GM23248 (cell line): ENCODE measurements at places on chromosomes 7 and 10. TPM values are rescaled to one million over a fixed set of nuclear protein-coding genes. Genes with fewer than 3 reads are reported as not detected.

DNA sequence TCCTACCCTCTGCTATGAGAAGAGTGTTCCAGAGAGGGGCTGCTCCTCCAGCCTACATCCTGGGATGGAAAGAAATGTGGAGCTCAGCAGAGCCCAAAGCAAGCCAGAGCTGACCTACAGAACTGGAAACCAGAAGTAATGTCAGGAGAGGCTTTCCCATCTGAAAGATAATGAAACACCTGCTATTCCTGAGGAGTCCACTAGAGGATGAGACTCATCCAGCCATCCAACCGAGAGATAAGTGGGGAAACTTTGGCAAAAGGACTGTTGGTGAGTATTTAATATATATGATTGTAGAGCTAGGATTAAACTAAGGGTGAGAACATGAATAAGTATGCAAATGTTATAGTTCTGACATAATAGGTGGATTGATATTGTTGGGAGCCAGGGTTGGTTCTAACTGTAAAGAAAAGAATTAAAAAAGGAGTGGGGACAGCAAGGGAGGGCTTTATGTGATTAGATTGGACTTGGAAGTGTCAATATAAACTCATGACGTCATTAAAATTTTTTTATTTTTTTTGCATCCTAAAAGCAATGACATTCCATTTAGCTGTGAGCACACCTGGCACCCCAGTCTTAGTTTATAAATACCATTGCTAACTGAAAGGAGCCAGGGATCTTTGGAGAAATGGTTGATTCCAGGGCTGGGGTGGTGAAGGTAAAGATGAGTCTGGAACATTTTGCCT lies 312.8 kb upstream of the NFE2L3 start:
- H3K36me3 ChIP-seq: no peaks in the 10 kb centered on the region
- H3K4me1 ChIP-seq: peaks cover 20% of the 10 kb centered on the region
- peak; percentile 52 for DNase-seq
- no peaks in the 10 kb centered on the region for H3K27me3 ChIP-seq
- no peak overlapping the region for H3K4me3 ChIP-seq
- H3K27ac ChIP-seq: no peak overlapping the region

GRCh38 chr7:45253368-45253767 lies 95.8 kb downstream of the RAMP3 start:
- no peak overlapping the region for H3K27ac ChIP-seq
- no peak overlapping the region for H3K4me3 ChIP-seq
- DNase-seq: no peak
- no peaks in the 10 kb centered on the region for H3K4me1 ChIP-seq

DNA sequence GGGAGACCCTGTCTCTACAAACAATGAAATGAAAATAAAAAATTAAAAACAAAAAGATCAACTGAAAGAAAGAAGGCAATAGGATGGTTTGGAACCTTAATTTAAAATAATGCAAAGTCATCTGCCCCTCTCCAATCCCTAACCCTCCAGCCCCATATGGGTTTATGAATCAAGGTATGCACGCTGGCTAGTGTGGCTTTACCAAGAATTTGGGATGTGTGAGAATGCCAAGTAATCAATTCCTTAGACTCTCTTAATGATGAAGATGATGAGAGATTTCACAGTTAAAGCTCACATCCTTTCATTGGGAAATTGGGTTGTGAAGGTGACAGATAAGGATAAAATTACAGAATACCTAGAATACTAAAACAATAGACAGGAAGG lies 147.1 kb upstream of the AOAH start:
- H3K27me3 ChIP-seq: no peaks in the 10 kb centered on the region
- no peak overlapping the region for H3K4me3 ChIP-seq
- no peak overlapping the region for H3K27ac ChIP-seq
- no peaks in the 10 kb centered on the region for H3K36me3 ChIP-seq
- no peak for DNase-seq

DNA sequence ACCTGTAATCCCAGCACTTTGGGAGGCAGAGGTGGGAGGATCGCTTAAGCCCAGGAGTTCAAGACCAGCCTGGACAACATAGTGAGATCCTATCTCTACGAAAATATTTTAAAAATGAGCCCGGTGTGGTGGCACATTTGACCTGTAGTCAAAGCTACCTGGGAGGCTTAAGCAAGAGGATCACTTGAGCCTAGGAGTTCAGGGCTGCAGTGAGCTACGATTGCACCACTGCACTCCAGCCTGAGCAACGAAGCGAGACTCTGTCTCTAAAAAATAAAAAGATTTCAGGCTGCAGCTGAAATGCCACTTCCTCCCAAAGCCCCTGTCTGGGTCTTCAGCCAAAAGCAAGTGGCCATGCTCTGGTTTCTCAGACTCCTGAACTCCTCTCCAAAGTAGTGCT lies 38.7 kb upstream of the CARD11 start:
- H3K4me3 ChIP-seq: no peak overlapping the region
- no peak for DNase-seq
- no peaks in the 10 kb centered on the region for H3K36me3 ChIP-seq
- no peaks in the 10 kb centered on the region for H3K27me3 ChIP-seq
- H3K27ac ChIP-seq: no peak overlapping the region
- no peaks in the 10 kb centered on the region for H3K4me1 ChIP-seq

DNA sequence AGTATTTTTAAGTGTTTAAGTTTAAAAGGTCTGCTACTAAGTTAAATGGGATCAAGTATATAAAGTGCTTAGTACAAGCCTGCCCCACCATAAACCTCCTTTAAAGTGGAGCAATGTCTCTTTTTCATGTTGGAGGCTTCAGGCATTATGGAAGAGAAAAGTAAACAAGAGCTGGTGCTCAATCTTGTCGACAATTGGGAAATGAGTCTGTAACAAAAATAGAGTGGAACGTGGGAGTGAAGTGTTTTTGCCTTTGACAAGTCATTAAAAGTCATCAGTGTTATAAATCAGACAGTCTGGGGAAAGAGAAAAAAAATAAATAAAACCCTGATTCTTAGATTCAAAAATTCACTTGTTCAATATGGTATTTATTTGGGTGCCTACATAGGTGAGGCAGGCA lies 44.7 kb downstream of the DNAJC12 start:
- H3K36me3 ChIP-seq: no peaks in the 10 kb centered on the region
- no peak overlapping the region for H3K27ac ChIP-seq
- H3K4me3 ChIP-seq: no peak overlapping the region

- H3K27ac ChIP-seq: no peak overlapping the region
- H3K27me3 ChIP-seq: no peaks in the 10 kb centered on the region
- H3K4me1 ChIP-seq: peaks cover 28% of the 10 kb centered on the region
- no peak overlapping the region for H3K4me3 ChIP-seq
Observed at GRCh38 chr7:81333536-81333935, 414.7 kb upstream of the SEMA3C start.

DNA sequence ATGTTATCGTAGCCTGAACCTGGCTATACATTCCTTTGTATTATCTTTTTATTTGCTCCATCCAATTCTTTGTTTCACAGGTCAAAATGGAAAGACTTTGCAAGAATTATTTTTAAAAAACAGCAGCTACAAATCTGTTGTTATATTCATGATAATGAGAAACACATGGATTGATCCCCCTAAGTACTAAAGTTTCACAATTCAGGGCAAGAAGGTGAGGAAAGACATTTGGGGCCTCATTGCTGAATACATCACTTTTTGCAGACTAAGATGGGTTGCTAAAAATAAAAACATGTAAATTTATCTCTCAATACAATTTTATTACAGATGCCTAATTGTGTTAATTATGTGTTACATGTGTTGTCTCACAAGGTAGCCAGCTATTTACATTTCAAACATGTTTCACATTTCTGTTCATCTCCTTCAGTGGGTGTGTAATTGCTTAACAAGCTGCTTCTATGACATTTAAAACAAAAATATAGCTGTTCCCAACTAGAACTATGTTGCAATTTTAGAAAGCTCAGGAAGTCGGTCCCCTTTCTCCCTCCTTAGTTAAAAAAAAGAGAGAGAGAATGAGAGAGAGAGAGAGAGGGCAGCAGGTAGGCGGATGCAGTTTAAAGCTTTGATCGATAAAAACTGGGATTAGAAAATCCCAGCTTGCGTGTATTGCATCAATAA lies 606.3 kb upstream of the FZD8 start:
- H3K27ac ChIP-seq: no peak overlapping the region
- peak; percentile 35 for DNase-seq
- H3K36me3 ChIP-seq: no peaks in the 10 kb centered on the region
- H3K27me3 ChIP-seq: no peaks in the 10 kb centered on the region

GRCh38 chr10:28783087-28783486 lies 105.8 kb downstream of the BAMBI start:
- no peak for DNase-seq
- no peak overlapping the region for H3K27ac ChIP-seq
- H3K4me1 ChIP-seq: no peaks in the 10 kb centered on the region
- H3K36me3 ChIP-seq: no peaks in the 10 kb centered on the region
- H3K4me3 ChIP-seq: no peak overlapping the region
- H3K27me3 ChIP-seq: no peaks in the 10 kb centered on the region

DNA sequence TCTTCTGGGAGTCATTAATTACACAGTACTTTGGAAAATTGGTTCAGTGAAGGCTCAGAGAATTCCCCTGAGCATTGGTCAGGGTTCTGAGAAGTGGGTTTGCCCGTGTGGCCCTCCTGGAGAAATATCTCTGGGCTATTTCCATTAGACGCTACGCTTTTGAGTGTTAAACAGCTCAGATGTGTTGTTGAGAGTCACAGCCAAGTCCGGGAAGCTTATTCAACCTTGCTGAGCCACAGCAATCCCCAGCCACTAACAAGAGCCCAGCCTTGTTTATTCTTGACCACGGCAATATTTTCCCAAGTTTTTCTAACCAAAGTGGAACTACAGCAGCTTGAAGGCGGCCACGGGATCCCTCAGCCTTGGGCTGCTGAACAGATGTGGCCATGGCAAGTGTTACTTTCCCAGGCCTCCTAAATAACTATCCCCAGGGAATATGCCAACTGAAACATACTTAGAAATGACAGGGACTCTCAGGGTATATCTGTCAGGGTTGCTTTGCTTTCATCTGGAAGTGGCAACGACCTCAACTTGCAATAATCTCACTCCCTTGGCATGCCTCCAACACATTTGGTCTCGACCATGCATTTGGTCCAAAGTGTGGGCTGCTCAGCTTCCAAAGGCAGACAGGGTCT lies 214.7 kb downstream of the EMX2 start:
- DNase-seq: peak; percentile 19
- no peaks in the 10 kb centered on the region for H3K27me3 ChIP-seq
- H3K4me3 ChIP-seq: no peak overlapping the region
- H3K4me1 ChIP-seq: no peaks in the 10 kb centered on the region

DNA sequence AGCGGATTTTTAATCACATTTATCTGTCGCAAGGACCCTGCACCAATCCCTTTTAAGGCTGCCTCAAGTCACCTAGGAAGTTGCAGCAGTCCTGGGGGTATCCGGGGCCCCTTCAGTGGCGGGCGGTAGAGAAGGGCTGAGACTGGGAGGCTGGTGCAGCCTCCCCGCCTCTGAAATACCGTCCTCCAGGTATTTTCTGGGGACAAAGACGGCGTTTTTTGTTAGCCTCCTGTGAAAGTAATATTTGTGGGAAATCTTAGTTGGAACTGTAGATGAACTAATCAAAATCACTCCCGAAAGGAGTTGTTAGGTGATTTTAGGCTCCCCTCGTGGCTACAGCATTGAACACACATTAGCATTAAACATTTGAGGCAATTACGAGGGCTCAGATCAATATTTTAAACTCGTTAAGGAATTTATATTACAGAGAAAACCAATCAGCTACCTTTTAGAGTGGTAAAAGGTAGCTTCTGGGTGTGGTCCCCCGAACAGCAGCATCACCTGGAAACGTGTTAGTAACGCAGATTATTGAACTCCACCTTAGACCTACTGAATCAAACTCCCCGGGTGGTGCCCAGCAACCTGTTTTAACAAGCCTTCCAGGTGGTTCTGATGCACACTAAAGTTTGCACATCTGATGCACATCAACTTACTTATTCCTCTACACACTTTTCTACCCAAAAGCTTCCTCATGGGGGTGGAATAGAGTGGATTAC lies 530 bp upstream of the ANXA7 start:
- no peak overlapping the region for H3K27ac ChIP-seq
- peak; percentile 24 for DNase-seq
- H3K36me3 ChIP-seq: no peaks in the 10 kb centered on the region
- H3K4me1 ChIP-seq: peaks cover 19% of the 10 kb centered on the region
- peak overlapping the region; percentile 78 for H3K4me3 ChIP-seq
- H3K27me3 ChIP-seq: no peaks in the 10 kb centered on the region

GRCh38 chr10:44028384-44029137 lies 356.3 kb downstream of the CXCL12 start:
- no peaks in the 10 kb centered on the region for H3K27me3 ChIP-seq
- H3K4me3 ChIP-seq: no peak overlapping the region
- DNase-seq: no peak
- H3K27ac ChIP-seq: no peak overlapping the region
- no peaks in the 10 kb centered on the region for H3K36me3 ChIP-seq
- H3K4me1 ChIP-seq: peaks cover 10% of the 10 kb centered on the region; the same call in 1 of the 2 replicates

DNA sequence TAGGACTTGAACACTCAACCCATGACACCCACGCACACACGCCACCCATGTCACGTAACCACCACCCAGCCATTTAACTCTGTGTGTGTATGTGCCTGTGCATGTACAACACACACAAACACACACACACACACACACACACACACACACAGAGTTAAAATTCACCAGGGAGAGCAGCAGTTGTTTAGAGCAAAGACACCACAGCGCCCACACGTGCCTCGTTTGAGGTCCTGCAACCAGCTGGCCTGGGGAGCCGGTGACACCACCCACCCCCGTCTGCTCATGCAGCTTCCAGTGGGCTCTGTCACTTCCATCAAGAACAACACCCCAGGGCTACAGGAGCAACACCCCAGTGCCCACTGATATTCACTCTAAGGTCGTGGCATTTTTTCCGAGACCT lies 97.4 kb downstream of the ELFN1 start:
- no peak overlapping the region for H3K4me3 ChIP-seq
- no peak overlapping the region for H3K27ac ChIP-seq

DNA sequence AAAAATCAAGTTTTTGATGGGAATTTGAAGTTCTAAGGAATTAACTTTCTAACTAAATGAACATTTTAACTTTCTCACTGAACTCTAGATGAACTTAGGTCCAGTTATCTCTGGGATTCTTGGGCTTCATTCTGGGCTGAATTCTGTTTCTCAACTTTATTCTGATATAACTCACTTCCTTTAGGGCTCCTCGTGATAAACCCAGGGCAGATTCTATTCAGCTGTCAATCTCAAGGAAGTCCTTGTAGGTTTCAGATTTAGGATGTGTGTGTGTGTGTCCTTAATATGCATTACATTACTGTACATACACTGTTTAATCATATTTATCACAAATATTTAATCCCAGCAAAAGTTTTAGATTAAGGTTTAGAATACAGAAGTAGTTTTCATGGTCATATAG lies 344.3 kb downstream of the GATA3 start:
- no peaks in the 10 kb centered on the region for H3K27me3 ChIP-seq
- no peaks in the 10 kb centered on the region for H3K36me3 ChIP-seq
- H3K4me3 ChIP-seq: no peak overlapping the region
- no peak overlapping the region for H3K27ac ChIP-seq

The TLX1 gene
- not detected in 2 replicates for total RNA-seq

The MSMB gene
- total RNA-seq: not detected in 2 replicates

The MRPS16 gene
- 57.2 and 57.8 TPM in 2 replicates for total RNA-seq

The RNF32 gene
- total RNA-seq: 1.1 TPM in 2 replicates

The CD36 gene
- 1.3 TPM in 1 of 2 replicates, not detected in the other for total RNA-seq

The GDF2 gene
- not detected in 2 replicates for total RNA-seq

The CHAT gene
- not detected in 2 replicates for total RNA-seq

The BMPR1A gene
- total RNA-seq: 35.5 and 41.7 TPM in 2 replicates
